ENCODE measurements at places on chromosomes 5 and 9.

DNA sequence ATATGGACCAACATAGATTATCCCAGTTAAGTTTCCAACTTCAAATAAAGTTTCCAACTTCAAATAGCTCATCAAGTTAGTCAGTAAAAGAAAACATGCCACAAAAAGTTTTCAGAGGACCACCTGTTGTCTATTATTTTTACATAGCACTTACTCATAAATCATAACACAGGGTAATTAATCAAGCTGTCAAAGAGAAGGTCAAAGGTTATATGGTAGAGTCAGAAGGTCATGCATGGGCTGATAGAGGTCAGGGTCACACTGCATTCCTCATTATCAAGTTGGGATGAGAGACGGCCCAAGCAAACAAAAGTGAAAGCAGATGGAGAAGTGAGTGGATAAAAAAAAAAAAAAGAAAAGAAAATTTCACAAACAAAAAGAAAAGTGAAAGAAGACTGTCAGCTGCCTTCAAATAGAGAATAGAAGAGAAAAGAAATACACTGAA is 145.5 kb upstream of the POU5F2 start:
- no peak for DNase-seq

- no peak for DNase-seq
Observed at GRCh38 chr5:142309747-142310318, 15.0 kb downstream of the SPRY4 start.

GRCh38 chr5:160887780-160888179 is 35.8 kb upstream of the ATP10B start:
- DNase-seq, result no peak

DNA sequence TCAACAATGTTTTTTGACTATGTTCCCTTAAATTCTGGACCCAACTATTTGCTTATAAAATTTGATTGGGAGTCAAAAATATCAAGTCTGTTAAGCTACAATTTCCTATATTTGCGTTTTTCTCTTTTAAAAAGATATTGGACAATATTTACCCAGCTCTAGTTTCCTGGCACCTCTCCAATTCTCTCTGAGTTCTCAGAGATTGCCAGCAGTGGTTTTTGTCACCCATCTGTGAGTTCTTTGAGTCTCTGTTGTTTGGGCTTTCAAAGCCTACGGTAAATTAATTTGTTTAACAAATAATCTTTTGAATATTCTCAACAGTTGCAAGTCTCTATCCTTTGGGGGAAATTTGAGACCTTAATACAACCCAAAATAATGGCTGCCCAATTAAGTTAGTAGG is 174.2 kb upstream of the PUM3 start:
- DNase-seq, result no peak

DNA sequence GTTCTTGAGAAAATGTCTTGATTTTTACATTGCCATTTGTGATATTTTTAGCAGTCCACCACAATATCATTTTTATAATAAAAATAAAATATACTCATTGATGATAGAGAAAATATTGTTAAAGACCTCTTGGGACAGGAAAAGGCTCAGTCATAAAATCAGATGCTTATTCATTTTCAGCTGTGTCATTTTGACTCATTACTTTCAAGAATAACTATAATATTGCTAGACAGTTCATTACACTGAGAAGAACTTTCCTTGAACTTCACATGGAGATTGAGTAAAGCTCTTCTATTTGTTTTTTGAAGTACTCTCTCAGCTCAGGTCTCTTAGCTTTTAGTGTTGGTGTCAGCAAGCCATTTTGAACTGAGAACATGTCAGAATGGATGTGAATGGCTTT is 8.5 kb upstream of the MEIKIN start:
- DNase-seq, result no peak

GRCh38 chr9:8782237-8782636 is 982.7 kb upstream of the DMAC1 start:
- no peak for DNase-seq

GRCh38 chr9:88746029-88746742 is 211.2 kb downstream of the NXNL2 start:
- DNase-seq, result no peak

DNA sequence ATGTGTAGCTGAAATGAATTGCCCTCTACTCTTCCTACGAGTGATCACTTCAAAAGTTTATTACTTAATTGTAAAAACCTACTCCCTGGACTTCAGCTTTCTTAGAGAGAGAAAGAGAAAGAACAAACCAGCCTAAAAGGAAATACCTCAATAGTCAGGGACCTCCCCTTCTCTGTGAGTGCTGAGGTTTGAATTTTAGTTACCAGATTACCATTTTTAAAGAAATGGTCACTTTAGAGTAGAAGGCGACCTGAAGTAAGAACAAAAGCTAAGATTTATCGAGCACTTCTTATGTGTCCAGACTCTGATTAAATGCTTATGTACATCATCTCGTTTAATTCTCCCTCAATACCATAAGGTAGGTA is 11.3 kb downstream of the RAPGEF1 start:
- no peak for DNase-seq

DNA sequence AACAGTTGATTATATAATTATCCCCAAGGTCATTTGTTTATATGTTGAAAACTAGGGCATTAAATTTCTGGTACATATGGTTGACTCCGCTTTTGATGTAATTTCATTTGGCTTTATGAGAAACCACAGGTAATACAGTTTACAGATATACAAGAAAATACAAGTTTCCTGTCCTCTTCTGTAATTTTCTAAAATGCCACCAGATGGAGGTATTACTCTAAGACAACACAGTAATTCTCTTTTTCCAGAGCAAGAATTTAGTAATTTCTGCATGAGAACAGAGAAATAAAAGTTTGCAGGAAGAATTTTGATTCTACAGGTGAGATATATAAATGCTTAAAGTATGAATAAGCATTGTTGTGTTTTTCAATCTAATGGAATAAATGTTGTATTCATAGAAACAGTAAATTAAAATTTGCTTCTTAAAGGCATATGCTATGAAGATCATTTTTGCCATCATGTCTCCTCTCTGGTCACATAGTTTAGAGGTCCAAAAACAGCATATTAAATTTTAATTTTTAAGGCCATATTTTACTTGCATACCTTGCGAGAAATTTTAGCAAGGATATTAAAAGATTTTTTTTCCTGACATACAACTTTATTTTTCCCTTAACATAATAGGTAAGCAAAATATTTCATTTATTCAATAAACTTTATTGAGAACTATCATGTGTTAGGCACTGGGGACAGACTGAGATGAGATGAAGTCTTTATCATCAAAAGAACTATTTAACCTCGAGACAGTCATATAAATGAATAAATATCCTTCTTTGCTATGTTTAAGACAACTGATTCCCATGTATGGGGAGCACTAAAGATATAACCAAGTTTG is 22.7 kb downstream of the CHD1 start:
- DNase-seq, result no peak

- no peak for DNase-seq
Observed at GRCh38 chr9:84779883-84780282, 110.4 kb downstream of the NTRK2 start.

GRCh38 chr9:89639961-89640360 is 35.1 kb downstream of the GADD45G start:
- no peak for DNase-seq

GRCh38 chr5:159322180-159322579 is 8.1 kb downstream of the IL12B start:
- no peak for DNase-seq

GRCh38 chr5:45038366-45038987 is 229.7 kb downstream of the MRPS30 start:
- no peak for DNase-seq

DNA sequence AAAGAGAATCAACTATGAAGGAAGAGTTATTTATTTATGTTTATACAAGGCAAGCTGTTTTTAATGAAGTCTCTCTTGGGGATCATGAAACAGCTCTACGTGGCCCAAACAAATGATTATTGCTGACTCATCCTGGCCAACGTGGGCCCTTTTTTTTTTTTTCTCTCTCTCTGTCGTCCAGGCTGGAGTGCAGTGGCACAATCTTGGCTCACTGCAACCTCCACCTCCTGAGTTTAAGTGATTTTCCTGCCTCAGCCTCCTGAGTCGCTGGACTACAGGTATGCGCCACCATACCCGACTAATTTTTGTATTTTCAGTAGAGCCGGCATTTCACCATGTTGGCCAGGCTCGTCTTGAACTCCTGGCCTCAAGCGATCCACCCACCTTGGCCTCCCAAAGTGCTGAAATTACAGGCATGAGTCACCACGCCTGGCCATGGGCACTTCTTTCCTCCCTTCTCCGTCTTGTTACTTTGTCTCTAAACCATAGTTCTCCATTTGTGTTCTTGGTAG is 98.3 kb downstream of the BASP1 start:
- no peak for DNase-seq

GRCh38 chr9:74748966-74749365 is 138.8 kb downstream of the TRPM6 start:
- DNase-seq, result no peak

DNA sequence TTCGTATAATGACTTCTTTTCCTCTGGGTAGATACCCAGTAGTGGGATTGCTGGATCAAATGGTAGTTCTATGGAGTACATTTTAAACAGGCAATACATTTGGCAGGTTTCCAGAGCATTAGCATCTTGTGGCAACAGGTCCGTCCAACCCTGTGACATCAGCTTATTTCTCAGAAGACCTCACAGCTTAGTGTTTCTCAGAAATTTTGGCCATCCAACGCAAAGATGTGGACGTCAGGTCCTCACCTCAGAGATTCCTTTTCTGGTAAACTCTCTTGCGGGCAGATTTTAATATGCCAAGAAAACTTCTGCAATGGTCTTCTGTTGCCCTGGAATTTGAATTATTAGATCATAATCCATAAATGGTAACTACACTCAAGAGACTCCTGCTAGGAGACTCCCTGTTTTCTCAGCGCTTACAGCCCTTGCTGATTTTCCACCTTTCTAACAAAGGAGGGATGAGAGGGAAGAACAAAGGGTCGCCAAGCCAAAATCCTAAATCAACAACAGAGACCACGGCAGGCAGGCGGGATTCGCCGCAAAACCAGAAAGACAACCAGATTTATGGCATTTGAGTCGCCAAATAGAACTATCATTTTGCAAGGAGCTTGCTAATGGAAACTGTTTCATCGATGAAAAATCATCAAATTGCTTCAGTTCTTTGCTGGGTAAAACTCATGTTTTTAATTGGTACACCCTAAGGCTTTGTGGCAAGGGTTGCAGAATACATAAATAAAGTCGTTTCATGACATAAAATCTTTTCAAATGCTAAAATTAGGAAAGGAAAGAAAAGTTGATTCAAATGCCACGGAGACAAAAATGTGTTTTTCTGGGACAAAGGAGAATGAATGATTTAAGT is 34.1 kb upstream of the PLPP1 start:
- no peak for DNase-seq

- DNase-seq, result no peak
Observed at GRCh38 chr5:34742061-34742460, 85.9 kb downstream of the RAI14 start.

- DNase-seq, result no peak
Observed at GRCh38 chr5:60208716-60209115, 315.2 kb upstream of the PDE4D start.

DNA sequence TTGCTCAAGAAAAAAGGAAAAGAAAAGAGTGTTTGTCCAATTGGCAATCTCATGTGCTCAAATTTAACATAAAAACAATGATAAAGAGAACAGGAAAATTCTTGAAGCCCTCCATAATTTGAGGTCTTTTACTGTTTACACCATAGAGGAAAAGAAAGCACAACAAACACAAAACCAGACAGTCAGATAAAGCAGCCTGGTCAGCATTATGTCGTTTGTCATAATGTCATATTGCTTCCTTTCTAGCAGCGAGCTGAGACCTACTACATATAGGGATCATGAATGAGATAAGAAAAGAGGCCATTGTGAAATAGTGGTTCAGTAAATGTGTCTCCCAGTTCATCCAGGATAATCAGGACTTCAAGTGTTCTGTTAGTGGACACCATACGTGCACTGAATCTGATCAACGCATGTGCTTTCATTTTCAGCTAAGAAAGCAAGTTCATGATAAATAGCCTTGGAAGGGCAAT is 64.7 kb upstream of the SELENOP start:
- DNase-seq, result no peak
